ENCODE measurements at places on chromosomes 7 and 10.

- DNase-seq: no peak
These were observed 12.8 kb upstream of the NOBOX start for GRCh38 chr7:144416341-144416740.

DNA sequence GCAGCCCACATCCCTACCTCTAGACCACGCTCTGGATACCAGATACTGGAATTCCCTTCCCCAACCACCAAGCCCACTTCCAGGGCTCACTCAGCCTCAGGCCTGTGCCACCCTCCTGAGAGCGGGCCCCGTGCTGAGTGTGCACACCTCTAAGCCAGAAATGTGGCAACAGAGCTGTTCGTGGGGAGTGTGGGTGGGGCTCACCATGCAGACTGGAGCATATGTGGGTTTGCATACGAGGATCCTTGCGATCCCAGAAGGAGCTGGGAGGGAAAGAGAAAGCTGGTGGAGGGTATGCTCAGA lies 13.0 kb upstream of the LIMK1 start:
- DNase-seq: no peak

DNA sequence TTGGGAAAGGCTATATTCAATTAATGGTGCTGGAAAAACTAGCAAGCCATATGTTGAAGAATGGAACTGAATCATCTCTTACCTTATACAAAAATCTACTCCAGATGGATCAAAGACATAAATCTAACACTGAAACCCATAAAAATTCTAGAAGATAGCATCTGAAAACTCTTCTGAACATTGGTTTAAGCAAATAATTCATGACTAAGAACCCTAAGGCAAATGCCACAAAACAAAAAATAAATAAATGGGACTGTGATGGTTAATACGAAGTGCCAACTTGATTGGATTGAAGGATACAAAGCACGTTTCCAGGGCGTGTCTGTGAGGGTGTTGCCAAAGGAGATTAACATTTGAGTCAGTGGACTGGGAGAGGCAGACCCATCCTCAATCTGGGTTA lies 1130.0 kb downstream of the DNAJB9 start:
- DNase-seq: no peak

GRCh38 chr10:132925071-132925561 lies 17.3 kb downstream of the CFAP46 start:
- DNase-seq: no peak

GRCh38 chr7:32259931-32260596 lies 189.9 kb upstream of the PDE1C start:
- peak; percentile 10 for DNase-seq

DNA sequence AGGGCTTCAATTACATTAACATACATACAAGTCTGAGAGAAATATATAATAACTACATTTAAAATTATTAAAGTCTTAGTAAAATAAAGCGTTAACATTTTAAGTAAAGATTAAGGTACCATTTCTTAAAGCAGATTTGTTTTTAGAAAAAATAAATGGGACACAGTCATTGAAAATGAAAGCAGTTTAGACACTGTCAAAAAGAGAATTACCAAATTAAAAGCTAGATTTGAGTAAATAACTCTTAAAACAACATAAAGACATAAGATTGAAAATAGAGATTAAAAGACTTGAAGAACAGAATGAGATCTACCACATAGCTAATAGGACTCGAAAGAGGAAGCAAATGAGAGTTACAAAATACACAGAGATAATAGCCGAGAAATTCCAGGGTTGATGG lies 562.2 kb upstream of the FOXK1 start:
- DNase-seq: no peak

- DNase-seq: no peak
These were observed 304.4 kb upstream of the LYZL1 start for GRCh38 chr10:28984431-28984830.

DNA sequence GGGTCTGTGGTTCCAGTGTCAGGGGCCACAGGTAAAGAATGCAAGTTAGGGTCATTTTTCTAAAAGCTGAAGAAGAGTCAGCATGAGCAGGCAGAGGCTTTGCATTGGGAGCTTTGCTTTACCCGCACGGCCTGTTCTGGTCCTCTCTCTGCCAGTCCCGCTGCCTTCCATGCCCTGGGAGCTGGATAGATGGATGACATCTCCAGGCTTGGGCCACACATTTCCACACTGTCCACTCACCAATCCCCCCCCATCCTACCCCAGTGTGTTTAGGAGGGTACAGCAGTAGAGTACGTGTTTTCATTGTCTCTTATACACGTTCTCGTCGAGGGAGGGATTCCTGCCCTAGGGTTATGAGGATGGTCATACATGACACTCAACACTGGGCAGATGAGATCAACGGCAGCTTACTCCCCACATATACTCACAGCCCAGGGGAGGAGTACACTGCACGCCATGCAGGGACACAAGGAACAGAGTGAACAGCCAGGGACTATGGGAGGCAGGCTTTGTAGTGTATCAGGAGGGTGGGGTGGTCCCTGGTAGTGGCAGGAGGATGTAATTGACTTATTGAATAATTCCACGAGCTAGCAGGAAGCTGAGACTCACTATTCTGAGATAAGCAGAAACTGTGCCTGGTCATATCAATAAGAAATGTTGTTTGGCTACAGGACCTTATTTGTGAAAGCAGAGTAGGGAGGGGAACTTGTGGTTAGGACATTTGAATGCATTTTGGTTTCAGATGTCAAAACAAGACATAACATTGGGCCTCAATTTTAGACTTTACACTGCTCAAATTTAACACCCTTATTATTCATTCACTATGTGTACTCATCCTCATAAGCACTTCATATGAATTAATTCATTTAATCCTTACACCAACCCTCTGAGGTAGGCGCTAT lies 36.6 kb downstream of the PLPP4 start:
- no peak for DNase-seq
